ENCODE measurements at places on chromosomes 3 and 15.
A peak's percentile ranks its signal among the peaks of the same experiment; 100 is the strongest.

GRCh38 chr3:47433796-47434195 lies 41.9 kb downstream of the SCAP start:
- no peak for DNase-seq

- DNase-seq, result no peak
Observed at GRCh38 chr3:30597131-30597768, 9.2 kb upstream of the TGFBR2 start.

DNA sequence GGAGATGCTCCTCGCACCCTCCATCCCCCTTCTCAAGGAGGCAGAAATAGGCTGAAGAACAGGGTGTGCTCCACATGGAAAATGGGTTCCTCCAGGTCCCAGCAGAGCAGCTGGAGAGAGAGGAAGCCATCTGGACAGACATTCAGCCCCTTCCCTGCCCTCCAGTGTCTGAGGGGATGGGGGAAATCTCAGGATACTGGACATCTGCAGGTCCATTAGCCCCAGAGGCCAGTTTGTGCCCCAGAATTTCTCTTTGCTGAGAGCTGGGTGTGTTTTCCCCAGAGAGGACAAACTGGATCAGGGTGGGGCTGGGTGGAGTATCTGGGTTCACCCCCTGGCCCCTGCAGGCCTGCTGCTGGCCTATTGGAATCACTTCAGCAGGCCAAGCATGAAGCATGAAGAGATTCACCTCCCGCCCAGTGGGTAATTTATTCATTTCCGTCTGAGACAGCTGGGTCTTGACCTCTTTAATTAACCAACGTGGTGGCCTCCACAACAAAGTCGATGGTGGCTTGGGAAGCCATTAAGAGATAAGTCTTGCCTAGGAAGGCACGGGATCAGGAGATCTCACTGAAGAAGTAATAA lies 4.6 kb downstream of the FAM3D start:
- no peak for DNase-seq

DNA sequence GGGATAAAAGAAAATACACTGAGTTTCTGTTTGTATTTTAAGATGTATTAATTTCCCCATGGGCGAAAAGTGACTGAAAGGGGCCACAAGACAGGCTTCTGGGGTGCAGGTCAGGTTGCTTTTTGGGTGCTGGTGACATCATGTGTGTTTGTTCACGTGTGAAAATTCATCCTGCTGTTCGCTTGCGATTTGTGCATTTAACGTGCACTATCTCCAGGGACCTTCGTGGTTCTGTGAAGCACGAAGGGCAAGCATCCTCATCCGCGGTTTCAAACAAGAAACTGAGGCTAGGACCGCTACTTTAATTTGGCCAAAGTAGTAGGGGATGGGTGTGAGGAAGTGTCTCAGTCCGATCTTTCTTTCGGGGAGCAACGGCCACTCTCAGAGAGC lies 1.6 kb upstream of the SMAD6 start:
- DNase-seq, result no peak

GRCh38 chr3:42119561-42120355 lies 28.6 kb downstream of the TRAK1 start:
- peak; percentile 27 for DNase-seq

DNA sequence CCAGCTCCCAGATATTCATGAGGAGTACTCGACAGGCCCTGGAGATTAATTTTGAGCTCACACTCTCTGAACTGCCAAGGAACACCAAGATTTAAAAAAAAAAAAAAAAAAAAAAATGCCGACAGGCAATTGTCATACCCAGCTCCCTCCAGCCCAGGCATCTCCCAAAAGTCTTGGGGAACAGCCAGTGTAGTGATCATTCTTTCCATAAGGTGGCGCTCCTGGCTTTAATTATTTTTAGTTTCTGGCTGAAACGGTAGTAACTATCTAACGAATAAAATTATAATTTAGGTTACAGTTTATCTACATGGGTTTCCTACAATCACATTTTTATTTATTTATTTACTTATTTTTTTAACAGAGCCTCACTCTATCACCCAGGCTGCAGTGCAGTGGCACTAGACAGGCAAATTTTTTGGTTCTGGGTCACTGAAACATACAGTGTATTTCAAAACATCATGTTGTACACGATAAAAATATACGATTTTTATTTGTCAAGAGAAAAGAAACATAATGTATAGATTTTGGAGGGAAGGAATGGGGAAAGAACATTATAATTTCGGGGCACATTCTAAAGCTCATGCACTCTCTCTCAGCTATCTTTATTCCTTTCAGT lies 157.3 kb downstream of the ADAMTS9 start:
- peak; percentile 60 for DNase-seq

- DNase-seq, result no peak
Observed at GRCh38 chr15:25990220-25990619, 127.1 kb upstream of the ATP10A start.

- no peak for DNase-seq
Observed at GRCh38 chr15:100159436-100159835, 182.3 kb downstream of the ADAMTS17 start.

DNA sequence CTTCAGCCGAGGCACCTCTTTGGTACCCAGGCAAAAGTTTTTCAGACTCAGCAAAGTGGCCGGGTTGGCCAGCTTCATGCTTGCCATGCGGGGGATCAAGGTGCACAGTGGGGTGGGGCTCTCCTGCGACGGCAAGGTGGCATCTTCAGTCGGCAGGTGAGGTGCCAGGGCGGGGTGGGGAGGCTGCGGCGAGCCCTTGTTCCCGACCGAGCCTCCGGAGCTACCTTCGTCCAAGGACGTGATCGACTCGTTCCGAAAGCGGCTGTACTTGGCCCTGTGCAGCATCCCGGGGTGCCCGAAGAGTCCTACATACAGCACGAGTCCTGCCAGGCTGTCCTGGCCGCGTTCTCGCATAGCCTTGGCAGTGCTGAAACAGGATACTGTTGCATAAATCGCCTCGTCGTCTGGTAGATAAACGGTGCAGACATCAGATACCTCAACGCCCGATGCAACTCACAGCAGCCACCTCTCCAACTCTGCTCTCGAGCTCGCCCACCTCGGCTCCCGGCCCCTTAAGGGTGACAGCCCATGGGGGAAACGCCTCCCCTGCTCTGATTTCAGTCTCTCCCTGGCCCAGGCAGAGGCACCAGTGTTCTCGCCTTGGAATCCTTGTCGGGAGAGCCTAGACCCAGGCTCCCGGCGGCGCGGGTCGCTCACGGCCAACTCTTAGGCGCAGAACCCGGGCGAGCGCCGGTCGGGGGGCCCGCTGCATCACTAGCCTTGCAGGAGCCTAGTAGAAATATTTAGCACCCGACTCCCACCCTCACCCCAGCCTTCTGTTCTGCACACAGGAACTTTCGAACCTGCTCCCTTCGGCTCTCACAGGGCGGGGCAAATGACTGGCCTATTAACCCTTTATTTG lies 826 bp downstream of the SHC4 start:
- DNase-seq, result peak; percentile 69

DNA sequence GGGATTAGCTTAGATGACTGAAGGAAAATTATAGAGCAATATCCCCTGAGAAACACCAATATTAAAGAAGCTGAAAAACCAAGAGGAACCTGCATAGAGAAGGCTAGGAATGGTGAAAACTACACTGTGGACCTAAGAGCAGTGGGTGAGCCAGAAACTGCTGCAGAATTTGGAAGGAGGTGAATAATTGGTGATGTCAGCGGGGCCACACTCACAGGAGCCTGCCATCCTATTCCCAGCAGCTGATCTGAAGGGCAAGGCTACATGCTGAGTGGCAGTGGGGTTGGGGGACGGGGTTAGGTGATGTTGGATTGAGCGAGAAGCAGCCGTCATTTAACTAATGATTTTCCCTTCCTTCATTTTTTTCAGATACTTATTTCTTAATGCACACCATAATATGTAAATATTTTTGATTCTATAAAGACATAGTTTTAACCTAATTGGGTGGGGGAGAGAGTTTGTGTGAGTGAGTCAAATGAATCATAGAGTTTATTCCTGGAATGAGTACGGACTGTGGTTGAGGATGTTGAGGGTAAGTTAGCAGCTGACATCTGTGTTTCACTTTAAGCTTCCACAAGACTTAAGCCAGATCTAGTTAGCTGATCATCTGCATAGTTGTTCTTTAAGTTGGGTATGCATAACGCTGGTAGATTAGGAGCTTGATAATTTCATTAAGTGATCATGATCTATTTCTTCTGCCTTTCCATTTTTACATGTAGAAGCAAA lies 222.8 kb downstream of the PTPRG start:
- no peak for DNase-seq

DNA sequence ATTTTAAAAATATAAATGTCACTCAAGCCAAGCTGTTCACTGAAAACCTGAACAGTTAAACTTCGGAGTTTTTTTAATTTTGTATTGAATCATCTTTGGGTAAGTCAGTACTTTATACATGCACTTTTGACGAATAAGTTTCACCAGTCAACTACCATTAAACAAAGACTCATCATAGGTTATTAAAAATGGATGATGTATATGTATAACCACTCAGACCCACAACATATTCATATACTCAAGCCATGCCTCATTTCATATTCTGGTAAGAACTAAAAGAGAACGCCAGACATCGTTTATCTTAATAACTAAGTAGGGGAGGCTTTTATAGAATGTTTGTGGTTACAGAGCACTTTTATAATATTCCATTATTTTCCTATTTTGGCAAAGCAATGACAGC lies 18.3 kb downstream of the MSL2 start:
- no peak for DNase-seq
